ENCODE measurements at places on chromosomes 16 and 17.
A peak's percentile ranks its signal among the peaks of the same experiment; 100 is the strongest.

DNA sequence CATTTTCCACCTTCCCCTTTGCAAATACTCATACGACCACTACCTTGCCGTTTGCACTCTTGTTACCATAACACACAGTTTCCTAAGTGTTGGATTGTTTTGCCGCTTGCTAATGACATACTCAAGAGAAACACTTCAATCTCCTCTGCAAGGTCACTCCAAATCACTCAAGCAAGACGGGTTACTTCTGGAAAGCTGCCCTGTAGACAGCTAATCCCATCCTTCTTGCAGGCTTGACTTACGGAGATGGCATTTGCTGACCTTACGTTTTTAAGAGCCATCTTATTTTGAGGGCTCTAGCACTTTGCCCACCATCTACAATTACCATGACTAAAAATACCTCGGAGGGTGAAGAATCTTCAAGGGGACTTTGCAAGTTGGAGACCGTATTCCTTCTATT, 46.2 kb downstream of the MYH3 start:
- no peak for DNase-seq

- no peak for DNase-seq
Measured at GRCh38 chr17:1227917-1228780, 42.1 kb upstream of the BHLHA9 start.

DNA sequence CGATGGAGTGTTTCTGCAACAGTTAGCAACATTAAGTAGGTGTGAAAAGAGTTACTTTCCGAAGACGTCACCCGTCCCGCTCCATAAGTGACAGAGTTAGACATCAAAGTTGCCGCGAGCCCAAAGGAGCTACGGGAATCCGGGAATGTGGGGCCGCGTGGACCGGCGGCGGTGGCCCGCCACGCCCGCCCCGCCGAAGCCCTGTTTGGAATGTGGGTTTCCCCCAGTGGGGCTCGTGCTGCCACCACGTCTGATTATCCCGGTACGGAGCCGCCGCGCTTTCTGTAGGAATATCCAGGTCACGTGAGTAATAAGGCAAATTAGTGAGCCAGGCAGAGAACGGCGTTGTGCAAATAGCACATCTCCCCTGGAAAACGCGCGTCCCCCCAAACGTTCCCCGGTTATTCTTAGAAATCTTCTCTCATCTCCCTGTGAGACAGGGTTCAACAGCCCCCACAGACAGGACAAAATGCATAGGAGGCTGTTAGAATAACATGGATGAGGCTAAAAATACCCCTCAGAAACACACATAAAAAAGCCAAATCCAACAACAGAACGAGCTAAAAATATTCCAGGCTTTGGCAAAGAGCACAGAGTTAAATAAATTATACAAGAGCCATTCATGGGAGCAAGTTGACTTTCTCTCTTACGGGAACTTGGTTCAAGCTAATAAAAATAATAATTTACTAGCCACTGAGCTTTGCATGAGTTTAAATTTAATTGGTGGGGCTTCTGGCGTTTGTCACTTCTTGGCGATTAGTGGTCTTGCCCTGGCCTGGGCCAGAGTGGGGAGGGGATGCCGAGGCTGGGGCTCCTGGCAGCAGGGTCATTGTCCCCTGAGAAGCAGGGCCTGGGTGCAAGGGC, 8.6 kb downstream of the BAHCC1 start:
- DNase-seq = no peak

DNA sequence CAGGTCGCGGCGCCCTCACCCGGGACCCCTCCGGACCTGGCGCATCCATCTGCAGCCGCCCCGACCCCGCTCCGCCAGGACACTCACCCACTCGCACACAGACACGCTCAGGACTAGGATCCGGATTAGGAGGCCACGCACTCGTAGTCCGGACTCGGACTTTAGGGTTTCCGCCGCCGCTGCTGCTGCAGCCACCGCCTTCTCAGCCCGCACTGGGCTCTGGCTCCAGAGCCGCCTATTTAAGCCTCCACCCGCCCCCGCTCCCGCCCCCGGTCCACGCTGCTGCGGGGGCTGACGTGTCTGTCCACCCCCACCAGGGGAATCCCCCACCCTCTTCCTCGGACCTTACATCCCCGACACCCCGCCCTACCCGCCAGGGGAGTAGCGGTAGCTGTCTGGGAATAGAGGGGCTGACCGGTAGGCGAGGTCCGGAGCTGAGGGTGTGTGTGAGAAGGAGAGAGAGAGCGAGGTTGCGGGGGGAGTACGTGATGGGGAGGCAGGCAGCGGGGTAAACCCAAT, at the start of gene RRAD:
Gene RRAD (minus strand): TSS at position 214 of the 519 bp plus-strand sequence. CDS start 356 bp downstream, outside the sequence.
- no peak for DNase-seq

- no peak for DNase-seq
Measured at GRCh38 chr16:78844682-78845081, 745.2 kb downstream of the WWOX start.

DNA sequence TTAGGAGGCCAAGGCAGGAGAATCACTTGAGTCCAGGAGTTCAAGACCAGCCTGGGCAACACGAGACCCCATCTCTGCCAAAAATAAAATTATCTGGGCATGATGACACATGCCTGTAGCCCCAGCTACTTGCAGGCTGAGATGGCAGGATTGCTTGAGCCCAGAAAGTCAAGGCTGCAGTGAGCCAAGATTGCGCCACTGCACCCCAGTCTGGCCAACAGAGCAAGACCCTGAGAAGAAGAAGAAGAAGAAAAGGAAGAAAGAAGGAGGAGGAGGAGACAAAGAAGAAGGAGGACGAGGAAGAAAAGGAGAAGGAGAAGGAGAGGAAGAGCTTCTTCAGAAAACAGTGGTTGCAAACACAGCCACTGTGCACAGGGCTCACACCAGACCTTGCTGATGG, 8.4 kb upstream of the DPEP3 start:
- DNase-seq = no peak

- no peak for DNase-seq
Measured at GRCh38 chr17:76076146-76076764, 1.7 kb downstream of the GALR2 start.

GRCh38 chr17:19285213-19285900, 48.2 kb downstream of the EPN2 start:
- DNase-seq = no peak

DNA sequence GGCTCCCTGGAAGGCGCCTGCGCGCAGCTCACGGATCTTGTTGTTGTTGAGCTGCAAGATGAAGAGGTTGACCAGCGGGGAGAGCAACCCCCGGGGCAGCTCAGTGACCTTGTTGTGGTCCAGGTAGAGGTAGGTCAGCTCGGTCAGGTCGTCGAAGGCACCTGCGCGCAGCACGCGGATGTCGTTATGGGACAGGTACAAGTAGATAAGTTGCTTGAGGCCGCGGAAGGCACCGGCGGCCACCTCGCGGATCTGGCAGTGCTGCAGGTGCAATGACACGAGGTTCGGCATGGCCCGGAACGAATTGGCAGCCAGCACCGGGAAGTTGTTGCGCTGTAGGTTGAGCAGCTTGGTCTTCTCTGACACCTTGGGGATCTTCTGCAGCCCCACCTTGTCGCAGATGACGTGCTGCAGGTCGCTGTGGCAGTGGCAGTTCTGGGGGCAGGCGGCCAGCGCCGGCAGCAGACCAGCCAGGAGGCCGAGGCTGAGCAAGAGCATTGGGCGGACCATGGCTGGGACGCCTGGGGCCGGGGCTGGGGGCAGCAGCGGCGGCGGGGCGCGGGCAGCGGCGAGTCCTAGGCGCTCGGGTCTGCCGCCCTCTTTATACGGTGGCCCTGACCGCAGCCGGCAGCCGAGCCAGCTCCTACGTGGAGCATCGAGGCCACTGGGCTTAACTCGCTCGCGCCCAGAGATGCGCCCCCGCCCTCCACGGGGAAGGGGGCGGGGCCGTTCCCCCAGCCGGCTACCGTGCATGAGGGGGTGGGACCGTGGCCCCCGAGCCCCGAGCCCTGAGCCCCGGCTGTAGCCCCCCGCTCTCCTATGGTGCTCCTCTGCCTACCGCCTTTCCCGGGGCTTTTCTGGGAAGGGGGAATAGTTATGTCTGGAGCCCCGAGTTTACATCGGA, at the start of gene CHAD:
Gene CHAD (minus strand): TSS at position 577 of the 904 bp plus-strand sequence. CDS start 67 bp downstream, at position 510.
- DNase-seq = peak; percentile 17

- DNase-seq = no peak
Measured at GRCh38 chr16:79402356-79402755, 198.2 kb downstream of the MAF start.

All from naive thymus-derived CD8-positive, alpha-beta T cell (primary cell).